ENCODE measurements at places on chromosomes 4 and X.

GRCh38 chrX:66016905-66017658, 22.8 kb downstream of the VSIG4 start:
- DNase-seq = no peak

- DNase-seq = no peak
Observed at GRCh38 chr4:61517144-61517543, 317.0 kb downstream of the ADGRL3 start.

GRCh38 chr4:122588453-122589238, 32.2 kb downstream of the IL21 start:
- no peak for DNase-seq

GRCh38 chr4:153116801-153117200, 87.4 kb upstream of the TRIM2 start:
- no peak for DNase-seq

DNA sequence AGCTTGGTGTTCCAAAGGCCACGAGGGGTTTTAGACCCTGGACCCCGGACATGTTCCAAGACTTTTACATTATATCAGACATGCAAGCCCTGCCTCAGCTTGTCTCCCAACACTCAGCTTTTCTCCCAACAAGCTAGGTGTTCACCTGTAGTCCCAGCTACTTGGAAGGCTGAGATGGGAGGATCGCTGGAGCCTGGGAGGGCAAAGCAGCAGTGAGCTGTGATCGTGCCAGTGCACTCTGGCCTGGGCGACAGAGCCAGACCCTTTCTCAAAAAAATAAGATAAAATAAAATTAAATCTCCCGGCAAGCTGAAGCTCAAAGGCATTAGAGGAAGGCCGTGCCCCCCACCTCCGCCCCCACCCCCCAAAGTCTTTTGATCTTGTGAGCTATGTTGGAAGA, 13.7 kb downstream of the CTAG1A start:
- DNase-seq = no peak

- no peak for DNase-seq
Observed at GRCh38 chr4:77854431-77855111, 8.1 kb upstream of the MRPL1 start.

DNA sequence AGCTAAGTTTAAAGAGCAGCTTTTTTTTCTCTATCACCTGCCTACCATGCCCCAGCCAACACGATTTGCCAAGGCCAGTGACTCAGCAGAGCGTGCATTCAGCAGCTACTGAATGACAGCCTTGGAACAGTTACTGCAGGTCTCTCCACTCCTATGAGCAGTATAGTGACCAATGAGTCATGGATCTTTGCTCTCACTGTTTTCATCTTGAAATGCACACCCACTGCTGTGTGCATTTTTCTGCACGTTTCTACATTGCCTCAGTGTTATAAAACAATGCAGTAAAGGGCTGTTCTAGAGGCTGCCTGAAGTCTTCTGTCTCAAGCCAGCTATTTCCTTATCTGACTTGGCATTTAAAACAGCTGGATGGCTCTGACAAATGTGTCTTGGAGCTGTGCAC, 66.0 kb upstream of the C4orf54 start:
- no peak for DNase-seq

DNA sequence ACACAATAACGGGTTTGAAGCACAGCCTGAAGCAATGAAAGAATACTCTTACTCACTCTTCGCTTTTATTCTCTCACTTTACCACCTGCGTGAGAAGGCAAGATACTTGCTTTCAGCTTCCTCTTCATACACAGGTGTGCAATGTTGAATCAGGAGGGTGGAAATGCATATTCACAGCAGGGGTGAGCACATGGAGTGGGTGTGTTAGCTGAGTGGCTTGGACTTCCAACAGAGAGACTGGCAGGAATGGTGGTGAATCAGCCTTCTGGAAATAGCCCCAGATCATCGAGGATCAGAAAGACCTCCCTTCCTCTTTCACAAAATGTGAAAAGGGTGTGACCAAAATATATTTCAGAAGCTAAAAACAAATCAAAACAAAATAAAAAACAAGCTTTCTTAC, 521.2 kb downstream of the STIM2 start:
- DNase-seq = no peak

DNA sequence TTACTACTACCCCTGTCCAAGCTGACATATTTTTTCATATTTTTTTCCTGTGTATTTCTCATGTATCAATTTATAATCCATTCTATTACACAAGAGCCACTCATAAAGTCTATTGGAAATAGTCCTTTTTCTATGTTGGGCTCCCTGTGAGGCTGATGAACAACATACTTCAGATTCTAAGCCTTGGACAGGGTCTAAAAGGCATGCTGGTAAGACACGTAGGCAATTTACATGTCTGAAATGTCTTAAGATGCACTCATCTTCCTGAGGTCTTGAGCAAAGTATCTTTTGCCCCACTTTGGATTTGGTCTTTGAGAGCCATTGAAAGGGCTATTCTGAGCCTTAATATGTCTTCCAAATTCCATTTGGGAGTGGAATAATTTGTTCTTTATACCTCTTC, 31.8 kb downstream of the OCIAD1 start:
- DNase-seq = no peak

GRCh38 chr4:111115881-111116280, 493.0 kb upstream of the PITX2 start:
- DNase-seq = no peak

DNA sequence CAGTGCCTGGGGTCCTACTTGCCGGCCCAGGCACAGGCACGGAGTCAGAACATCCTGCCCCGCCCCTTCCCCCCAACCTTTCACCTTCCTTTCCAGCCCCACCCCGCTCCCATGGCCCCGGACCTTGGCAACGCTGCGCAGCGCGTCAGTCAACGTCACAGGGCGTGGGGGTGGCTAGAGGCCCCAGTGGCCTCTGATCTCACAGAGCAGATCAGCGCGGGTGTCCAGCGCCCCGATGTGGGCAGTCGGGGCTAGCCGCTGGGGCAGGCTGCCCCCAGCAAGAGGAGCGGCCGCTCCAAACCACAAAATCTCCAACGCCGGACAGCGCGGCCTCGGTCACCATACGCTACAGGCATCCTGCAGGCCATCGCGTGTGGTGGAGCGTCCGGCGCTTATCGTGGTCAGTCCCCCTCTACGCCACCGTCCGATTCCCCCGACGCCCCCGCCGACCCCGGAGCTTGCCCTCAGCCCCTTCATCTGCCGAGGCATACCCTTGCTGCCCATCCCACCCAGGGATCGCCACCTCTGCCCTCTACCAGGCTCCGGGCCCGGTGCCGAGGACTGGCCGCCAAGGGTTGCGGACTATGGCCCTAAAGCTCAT, 69.6 kb upstream of the APOOL start:
- no peak for DNase-seq

DNA sequence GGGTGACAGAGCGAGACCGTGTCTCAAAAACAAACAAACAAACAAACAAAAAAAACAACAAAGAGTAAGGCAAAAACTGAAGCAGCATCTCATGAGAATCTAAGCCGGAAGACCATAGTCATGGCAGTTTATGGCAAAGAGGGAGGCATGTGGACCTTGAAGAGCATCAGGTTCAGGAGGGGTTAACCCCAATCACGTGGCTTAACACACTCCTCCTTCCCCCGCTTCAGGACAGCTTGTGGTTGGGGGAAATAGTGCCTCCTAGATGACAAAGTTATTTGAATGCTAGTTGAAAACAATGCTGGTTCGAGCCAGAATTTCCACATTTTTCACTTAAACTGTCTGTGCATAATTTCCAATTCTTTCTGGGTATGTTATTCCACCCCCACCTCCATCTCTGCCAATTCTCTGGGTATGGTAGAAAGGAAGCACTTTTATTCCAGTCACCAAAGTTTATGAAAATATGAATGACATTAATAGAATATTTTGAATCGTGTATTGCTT, 11.7 kb upstream of the MAP7D3 start:
- DNase-seq = no peak

- no peak for DNase-seq
Observed at GRCh38 chr4:177266506-177266905, 43.2 kb upstream of the NEIL3 start.

DNA sequence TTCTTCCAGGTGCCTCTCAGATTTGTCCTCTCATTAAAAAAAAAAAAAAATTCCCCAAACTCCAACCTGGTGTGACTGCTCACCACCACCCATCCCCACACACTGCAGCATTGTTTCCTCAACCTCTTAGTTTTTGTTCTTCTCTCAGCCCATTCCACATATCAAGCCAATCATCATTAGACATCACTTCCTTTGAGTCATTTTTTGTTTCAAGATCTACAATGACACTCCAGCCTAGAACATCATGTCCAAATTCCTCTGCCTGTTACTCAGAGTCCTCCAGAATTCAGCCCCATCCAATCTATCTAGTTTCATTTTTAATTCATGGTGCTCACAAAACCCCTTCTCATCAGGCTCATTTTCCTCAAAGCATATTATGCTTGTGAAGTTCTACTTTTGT, 262.5 kb upstream of the TEX13A start:
- DNase-seq = no peak

DNA sequence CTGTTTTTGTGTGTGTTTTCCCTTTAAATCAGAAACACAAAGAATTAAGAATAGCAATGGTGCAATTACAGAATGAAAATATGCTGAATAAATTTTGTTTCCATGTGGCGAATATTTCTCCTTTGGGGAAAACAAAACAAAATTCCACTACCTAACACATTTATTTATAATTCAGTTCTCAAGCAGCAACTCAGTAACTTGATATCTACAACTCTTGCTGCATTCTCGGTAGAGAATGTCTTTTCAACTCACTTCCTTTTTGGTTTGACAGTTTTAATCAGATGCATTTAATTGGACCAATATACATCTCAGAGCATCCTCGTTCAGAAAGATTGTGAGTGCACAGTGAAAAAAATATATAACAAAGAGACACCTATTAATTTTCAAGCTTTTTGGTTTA, 30.8 kb downstream of the ZNF827 start:
- no peak for DNase-seq

DNA sequence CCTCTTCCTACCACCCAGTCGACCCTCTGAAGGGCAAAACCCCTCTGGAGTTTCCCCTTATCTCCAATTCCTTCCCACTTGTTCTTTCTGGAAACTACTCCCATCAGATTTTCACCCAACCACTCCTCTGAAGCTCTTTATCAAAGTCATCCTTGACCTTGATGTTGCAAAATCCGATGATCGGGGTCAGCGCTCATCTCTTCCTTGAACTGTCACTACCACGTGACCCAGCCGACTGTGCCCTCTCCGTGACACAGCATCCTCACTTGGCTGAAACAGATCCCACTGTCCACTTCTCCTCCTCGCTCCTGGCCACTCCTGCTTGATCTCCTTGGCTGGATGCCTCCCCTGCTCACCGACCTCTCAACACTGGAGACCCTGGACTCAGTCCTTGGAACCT, 1.1 kb downstream of the CFAP99 start:
- DNase-seq = no peak

GRCh38 chr4:142353149-142353738, 492.9 kb downstream of the INPP4B start:
- no peak for DNase-seq
